ENCODE measurements at places on chromosomes 5 and 9. TPM values are rescaled to one million over a fixed set of nuclear protein-coding genes. Genes with fewer than 3 reads are reported as not detected.
A peak's percentile ranks its signal among the peaks of the same experiment; 100 is the strongest.

GRCh38 chr5:36482812-36483211 is 123.6 kb upstream of the SLC1A3 start:
- H3K36me3 ChIP-seq = no peaks in the 10 kb centered on the region
- DNase-seq = no peak
- no peaks in the 10 kb centered on the region for H3K4me1 ChIP-seq
- no peaks in the 10 kb centered on the region for H3K27me3 ChIP-seq

- H3K4me3 ChIP-seq = peak overlapping the region; percentile 73
- H3K4me1 ChIP-seq = no peaks in the 10 kb centered on the region
- H3K27me3 ChIP-seq = no peaks in the 10 kb centered on the region
- DNase-seq = no peak
- no peak overlapping the region for H3K27ac ChIP-seq
Measured at GRCh38 chr9:134026581-134026980, 1.3 kb downstream of the BRD3OS start.

DNA sequence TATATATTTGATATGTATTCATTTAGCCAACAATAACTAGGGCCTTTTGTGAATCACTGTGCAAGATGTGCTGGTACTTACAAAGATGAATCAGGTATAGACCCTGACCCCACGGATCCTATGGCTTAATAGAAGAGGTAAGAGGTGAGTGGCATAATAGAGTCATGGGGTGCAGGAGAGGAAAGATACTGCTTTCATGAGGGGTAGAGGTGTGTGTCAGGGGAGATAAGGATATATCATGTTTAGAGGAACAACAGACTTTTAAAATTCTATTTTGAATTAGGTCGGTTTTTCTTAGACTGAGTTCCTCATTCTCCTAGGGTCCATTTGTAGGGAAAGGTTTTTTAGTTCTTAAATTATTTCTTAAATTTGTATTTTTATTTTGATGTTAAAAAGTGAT is 27.8 kb downstream of the ZCCHC7 start:
- peaks cover 7% of the 10 kb centered on the region for H3K4me1 ChIP-seq
- H3K27me3 ChIP-seq = no peaks in the 10 kb centered on the region
- no peak overlapping the region for H3K4me3 ChIP-seq
- DNase-seq = no peak
- H3K27ac ChIP-seq = no peak overlapping the region

DNA sequence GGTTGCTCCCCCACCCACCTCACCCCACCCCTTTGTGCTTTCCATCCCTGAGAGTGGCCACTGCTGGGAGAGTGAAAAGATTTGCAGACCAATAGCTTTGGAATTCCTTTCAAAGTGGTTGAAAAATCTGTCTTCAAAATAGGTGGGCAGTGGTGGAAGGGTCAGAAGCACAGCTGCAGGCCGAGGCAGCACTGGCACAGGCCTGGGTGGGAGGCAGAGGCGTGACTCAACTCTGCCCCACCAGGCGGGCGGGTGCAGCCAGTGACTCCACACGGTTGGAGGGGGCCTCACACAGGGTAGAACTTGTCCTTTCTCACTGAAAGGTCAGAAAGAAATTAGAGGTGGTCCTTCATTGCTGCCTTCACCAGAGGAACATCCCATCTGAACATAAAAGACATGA is 214.9 kb upstream of the TBCA start:
- H3K27ac ChIP-seq = no peak overlapping the region
- DNase-seq = no peak
- no peak overlapping the region for H3K4me3 ChIP-seq

DNA sequence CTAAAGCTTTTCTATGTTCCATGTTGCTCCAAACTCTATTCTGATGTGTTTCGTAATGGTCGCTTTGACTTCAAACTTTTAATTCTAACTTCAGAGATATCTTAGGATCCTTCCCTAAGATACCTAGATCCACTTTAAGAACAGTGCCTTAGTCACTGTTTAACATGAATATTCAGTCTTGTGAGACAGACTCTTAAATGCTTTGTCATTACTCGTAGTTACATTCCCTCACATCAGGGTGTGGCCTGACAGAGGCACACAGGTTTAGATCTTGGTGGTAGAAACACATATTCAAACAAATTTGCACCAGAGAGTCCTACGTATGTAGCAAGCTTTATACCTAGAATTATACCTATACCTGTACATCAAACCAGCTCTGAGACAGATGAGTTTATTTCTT is 687.0 kb upstream of the C9orf72 start:
- DNase-seq = no peak
- no peaks in the 10 kb centered on the region for H3K4me1 ChIP-seq
- no peaks in the 10 kb centered on the region for H3K27me3 ChIP-seq
- H3K36me3 ChIP-seq = no peaks in the 10 kb centered on the region
- H3K27ac ChIP-seq = no peak overlapping the region
- no peak overlapping the region for H3K4me3 ChIP-seq

DNA sequence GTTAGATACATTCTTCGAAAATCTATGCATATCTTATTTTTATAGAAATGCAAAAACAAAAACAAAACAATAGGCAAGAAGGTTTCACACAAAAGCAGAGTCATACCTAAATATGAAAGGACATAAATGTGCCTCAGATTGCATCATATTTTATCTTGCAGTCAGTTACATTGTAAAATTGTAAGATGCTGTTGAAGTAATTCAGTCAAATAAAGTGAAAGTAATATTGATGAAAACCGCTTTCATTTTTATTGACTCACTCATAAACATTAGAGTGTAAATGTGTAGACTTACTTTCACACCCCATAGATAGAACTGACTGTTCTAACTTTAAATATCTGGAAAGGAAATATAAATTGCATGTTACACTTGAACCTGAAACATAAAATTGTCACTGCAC is 931.5 kb upstream of the NUDT12 start:
- H3K4me1 ChIP-seq = peaks cover 2% of the 10 kb centered on the region
- no peak overlapping the region for H3K27ac ChIP-seq
- no peaks in the 10 kb centered on the region for H3K27me3 ChIP-seq
- H3K4me3 ChIP-seq = no peak overlapping the region
- DNase-seq = no peak

The PDZD2 gene
- 2.4 TPM for total RNA-seq

Measured in progenitor cell of endocrine pancreas (in vitro differentiated cells).